Fibroblast of skin of scalp (primary cell): ENCODE measurements at places on chromosomes 7 and 10.
A peak's percentile ranks its signal among the peaks of the same experiment; 100 is the strongest.

GRCh38 chr7:33632840-33633525 lies 272.4 kb upstream of the BMPER start:
- no peak for DNase-seq

DNA sequence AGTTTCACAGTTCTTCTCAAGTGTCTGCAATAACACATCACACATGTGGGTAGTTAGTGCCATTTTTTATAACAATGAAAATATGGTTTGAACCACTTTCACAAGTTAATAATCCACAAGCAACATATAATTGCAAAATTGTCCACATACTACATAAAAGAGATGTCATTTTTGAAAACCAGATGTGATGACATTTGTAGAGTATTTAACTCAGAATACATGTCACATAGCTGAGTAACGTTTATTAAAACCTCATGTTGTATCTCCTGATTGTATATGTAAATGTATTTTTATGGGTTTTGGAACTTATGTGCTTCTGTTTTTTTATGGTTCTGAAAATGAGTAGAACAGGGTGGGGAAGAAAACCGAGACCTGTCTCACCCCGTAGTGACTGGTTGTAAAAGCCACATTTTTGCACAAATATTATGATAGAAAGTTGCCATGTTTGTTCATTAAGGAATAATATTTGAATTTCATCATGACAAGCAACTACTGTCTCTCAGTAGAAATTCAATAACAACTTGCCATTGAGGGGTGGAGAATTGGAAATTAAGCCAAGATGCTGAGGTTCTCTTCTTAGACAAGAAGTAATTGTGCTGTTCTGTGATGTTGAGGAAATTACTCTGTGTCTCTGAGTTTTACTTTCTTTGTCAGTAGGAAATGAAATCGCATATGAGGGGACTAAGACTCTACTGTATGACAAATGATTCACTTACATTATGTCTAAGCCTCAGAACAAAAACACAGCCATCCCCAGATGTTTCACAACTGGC lies 29.2 kb upstream of the EGFR start:
- DNase-seq = peak; percentile 51

DNA sequence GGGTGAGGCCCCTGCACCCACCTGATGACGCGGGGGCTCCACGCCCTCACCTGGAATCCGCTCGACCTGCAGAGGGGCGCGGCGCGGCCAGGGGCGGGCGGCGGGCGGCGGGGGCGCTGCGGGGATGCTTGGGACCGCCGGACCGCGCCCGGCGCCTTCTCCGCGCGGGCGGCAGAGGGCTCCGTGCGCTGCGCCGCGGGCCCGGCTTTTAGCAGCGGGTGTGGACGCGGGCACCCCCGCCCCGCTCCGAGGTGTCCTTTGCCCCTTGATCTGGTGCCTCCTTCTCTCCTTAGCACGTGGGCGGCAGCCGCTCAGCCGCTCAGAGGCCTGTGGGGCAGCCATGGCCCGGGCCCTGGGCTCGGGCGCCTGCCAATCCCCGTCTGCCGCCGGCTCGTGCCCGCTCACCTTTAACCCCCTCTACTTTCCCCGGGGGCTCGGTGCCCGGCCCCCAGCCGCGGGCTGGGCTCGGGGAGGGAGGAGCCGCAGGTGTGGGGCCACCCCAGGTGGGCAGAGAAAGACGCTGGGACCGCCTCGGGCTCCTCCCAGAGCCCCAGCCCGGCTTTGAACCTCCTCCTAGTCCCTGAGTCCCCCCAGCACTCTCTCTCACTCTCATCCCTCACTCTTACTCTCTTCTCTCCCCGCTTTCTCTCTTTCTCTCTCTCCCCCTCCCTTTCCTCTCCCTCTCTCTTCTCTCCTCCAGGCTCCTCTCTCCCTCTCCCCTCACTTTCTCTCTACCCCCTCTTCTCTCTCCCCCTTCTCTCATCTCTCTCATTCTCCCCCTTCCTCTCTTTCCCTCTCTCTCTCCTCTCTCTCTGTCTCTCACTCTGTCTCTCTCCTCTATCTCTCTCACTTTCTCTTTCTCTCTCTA lies 19.7 kb upstream of the VPS37D start:
- DNase-seq = no peak

GRCh38 chr10:121332829-121333765 lies 265.1 kb downstream of the FGFR2 start:
- DNase-seq = peak; percentile 14

GRCh38 chr7:76340617-76341131 lies 18.1 kb downstream of the YWHAG start:
- DNase-seq = peak; percentile 81

DNA sequence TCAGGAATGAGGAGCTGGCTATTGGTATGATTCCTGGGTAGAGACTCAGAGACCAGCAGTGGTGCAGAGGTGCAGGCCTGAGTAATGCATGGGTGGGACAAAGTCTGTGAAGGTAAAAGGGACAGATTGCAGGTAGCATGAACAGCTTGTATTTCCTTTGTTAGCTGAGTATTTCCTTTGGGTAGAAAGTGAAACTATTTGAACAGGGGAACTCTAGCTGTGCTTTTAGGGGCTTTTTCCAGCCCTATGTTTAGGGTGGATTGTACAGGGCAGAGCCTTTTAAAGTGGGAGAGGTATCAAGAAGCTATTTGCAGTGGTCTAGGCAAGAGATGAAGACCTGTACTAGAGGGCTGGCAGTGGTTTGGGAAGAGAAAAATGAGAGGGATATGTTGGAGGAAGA lies 739.9 kb downstream of the REEP3 start:
- no peak for DNase-seq

DNA sequence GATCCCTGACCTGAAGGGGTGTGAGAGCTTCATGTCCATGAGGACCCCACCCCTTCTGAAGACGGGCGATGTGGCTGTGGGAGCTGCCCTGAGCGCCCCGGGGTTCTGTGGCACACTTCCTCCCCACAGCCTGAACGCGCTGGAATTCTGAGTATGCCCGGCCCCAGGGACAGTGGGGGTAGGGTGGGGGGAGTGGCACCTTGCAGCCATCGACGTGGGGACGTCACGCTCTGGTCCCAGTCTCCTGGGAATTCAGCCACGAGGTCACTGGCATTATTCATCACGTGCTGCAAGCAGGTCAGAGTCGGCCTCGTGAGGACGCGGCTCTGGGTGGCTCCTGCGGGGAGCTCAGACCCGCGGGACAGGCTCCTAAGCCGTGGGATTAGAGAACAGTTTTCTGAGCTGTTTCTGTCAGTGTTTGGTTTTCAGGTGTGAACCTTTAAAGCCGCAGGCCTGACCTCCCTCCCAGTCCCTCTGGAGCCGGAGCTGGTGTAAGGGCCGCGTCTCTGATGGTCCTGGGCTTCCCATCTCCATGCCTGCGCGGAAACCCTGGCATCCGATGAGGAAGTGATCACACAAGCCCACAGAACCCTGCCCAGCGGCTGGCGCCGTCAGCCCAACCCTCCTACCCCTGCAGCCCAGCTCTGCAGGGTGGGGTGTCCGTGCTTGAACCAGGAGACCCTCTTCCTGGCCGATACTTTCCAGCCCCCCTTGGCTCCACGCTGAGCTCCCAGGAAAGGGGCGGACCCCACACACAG lies 16.1 kb downstream of the GPR146 start:
- DNase-seq = peak; percentile 31

DNA sequence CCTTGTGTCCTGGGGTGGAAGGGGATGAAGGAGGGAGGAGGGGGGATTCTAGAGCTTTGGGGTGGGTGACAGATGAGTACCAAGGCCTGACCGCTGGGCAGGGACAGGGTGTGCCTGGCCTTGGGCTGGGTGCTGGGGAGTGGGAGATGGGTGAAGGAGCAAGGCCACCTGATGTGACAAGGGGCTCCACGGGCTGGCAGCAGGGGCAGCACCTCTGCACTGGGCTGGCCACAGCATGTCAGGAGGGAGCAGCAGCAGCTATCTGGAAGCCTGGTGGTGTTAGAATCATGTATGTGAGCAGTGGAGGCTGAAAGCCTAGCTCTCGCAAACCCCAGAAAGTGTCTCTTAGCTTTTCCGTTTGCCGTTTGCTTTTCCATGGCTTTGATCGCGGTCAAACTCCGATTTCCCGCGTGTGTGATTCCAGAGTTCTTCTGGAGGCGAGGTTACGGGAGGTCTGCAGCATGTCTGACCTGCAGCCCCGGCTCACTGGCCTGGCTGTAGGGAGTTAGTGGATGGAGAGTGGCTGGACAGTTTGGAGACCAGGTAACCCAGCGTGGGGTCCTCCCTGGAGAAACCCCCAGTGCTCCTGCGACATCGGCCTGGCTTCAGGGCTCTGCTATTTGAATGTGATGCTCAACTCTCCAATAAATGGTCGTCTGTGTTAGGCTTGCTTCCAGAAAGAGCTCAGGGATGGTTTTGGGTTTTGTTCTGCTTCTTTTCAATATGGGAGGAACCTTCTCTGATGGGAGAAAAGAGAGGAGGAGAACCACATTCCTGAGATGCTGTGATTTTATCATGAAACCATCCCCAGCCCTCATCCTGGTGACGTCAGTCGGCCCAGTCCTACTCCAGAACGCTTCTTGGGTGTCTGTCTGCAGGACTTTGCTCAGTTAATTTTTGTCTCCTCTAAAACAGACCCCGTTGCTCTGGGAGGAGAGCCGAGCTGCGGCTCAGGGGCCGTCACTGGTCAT lies 105.5 kb downstream of the CUX1 start:
- peak; percentile 58 for DNase-seq

DNA sequence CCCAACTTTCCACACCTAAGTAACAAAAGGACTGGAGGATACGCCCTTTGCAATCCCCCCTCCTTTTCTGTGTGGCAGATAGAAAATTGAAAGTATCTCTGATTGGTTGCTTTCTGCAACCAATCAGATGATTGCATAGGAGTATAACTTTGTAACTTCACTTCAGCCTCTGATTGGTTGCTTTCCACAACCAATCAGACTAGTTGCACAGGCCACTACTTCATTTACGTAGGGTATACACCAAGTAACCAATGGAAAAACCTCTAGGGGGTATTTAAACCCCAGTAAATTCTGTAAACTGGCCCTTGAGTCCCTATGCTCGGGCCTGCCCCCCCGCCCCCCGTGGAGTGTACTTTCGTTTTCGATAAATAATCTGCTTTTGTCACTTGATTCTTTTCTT lies 1080.4 kb downstream of the CNTNAP2 start:
- DNase-seq = no peak

GRCh38 chr10:128839134-128839533 lies 627.9 kb upstream of the MGMT start:
- DNase-seq = no peak

GRCh38 chr7:104124469-104124868 lies 83.3 kb downstream of the ORC5 start:
- DNase-seq = no peak

DNA sequence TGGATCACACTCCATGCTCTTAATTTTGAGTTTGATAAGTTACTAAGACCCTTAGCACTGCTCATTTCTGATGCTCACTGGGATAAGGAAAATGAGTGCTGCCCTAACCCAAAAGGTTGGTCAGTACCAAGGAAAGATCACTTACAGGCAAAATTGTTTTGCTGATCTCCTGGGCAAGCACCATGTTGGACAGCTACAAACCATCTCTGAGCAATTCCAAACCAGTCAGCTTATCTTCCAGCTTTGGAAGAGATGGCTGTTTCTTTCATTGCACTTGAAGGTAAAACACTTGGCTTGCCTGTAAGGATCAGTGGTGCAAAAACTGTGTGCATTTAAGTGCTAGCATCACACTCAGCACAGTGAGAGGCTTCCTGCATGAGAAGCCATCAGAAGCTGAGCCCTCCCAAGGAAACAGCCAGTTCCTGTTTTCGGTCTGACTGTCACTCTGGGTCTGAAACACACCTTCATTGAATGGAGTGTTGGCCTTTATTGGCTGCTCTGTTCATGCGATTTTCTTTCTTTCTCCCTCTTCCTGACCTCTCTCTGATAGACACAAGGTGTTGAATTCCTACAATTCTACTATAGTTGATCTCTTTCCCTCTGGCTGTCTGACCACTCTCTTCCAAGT lies 126.4 kb upstream of the GHITM start:
- no peak for DNase-seq

DNA sequence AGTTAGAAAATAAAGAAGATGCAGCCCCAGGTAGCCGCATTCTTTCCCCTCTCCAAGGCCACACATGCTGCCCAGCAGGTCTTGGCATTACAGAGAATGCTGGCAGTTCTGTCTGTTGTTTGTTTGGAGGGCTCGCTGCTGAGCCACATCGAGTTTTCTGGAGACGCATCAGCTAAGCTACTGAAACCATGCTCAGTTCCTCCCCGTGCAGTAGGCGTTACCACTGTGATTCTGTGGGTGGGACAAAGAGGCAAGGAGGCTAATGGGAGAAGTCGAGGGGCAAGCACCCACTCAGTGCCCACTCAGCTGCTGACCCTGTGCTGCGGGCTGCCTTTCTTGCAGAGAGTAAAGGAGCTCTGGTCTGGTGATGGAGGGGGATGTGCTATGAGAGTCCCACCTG lies 15.5 kb upstream of the GTPBP4 start:
- no peak for DNase-seq

GRCh38 chr10:22253580-22253882 lies 35.7 kb upstream of the EBLN1 start:
- no peak for DNase-seq

GRCh38 chr10:76050291-76050625 lies 618.8 kb downstream of the LRMDA start:
- DNase-seq = no peak

- no peak for DNase-seq
These were observed 638.9 kb upstream of the FZD8 start for GRCh38 chr10:36280890-36281499.

GRCh38 chr10:8066124-8066523 lies 11.6 kb downstream of the GATA3 start:
- DNase-seq = no peak

DNA sequence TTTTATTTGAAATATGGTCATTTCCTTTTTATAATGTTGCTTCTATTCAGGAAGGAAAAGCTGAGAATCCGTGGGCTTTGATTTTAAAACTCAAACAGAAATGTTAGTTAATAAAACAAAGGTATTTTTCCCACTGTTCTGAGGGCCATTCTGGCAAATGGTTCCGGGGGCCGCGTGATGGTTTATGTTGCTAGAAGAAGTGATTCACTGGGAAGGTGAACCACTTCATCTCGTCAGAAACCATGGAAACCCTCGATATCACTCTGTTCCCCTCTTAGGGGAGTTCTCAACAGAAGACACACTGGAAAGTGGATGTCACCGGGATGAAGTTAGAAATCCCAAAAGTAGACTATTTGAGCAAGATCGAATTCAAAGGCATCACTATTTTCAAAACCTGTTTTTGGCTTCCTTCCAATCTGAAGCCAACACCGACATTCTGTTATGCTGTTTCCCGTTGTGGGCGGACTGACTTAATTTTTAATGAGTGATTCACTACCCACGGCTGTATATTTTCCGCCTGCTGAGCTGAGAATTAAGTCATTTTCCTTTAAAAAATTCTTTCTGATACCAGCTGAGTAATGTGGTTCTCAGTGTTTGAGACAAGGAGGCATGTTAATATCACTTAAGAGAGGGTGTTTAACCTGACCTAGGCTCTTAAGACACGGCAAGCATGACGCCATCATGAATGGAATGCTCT lies 84.1 kb downstream of the PTPRE start:
- DNase-seq = peak; percentile 86
